Pericardium fibroblast (primary cell): ENCODE measurements at places on chromosomes 5 and 9. TPM values are rescaled to one million over a fixed set of nuclear protein-coding genes. Genes with fewer than 3 reads are reported as not detected.

ADRA1B gene
- 10.6 and 21.7 TPM in 2 replicates for total RNA-seq

COL5A1 gene
- total RNA-seq, result 1,154 and 1,387 TPM in 2 replicates

INSL4 gene
- not detected in 2 replicates for total RNA-seq

HAPLN1 gene
- total RNA-seq, result 0.17 and 7.4 TPM in 2 replicates

ARSI gene
- total RNA-seq, result 3.3 and 7.2 TPM in 2 replicates

STXBP1 gene
- total RNA-seq, result 20.5 and 31.7 TPM in 2 replicates

SVEP1 gene
- total RNA-seq, result 139 and 162 TPM in 2 replicates

LCN1 gene
- total RNA-seq, result 0.58 TPM in 1 of 2 replicates, not detected in the other

SOX30 gene
- 0.77 TPM in 1 of 2 replicates, not detected in the other for total RNA-seq

PCDHGA7 gene
- 4.4 and 5.1 TPM in 2 replicates for total RNA-seq

NR5A1 gene
- not detected in 2 replicates for total RNA-seq

GRIA1 gene
- total RNA-seq, result 0.68 TPM in 1 of 2 replicates, not detected in the other

C5orf52 gene
- total RNA-seq, result not detected in 2 replicates

FOCAD gene
- 17.7 and 18.3 TPM in 2 replicates for total RNA-seq

SEMA6A gene
- 1.4 and 2.9 TPM in 2 replicates for total RNA-seq

SAP30L gene
- 13.0 and 21.2 TPM in 2 replicates for total RNA-seq

ENTREP1 gene
- total RNA-seq, result under 0.01 TPM in 1 of 2 replicates, not detected in the other

IL3 gene
- total RNA-seq, result not detected in 2 replicates

CCL27 gene
- 0.12 TPM in 1 of 2 replicates, not detected in the other for total RNA-seq

PCDHB8 gene
- not detected in 2 replicates for total RNA-seq

ICE1 gene
- total RNA-seq, result 16.2 and 18.2 TPM in 2 replicates

SECISBP2 gene
- 10.8 and 13.3 TPM in 2 replicates for total RNA-seq

GPX3 gene
- total RNA-seq, result 106 and 133 TPM in 2 replicates

PCDHA4 gene
- total RNA-seq, result 0.23 TPM in 1 of 2 replicates, not detected in the other

SPRY4 gene
- 4.3 and 22.5 TPM in 2 replicates for total RNA-seq

PPP3R2 gene
- not detected in 2 replicates for total RNA-seq

C5orf47 gene
- total RNA-seq, result not detected in 2 replicates

AGGF1 gene
- 15.7 and 16.8 TPM in 2 replicates for total RNA-seq

ACTBL2 gene
- total RNA-seq, result 0.35 TPM in 1 of 2 replicates, not detected in the other

GPR150 gene
- total RNA-seq, result 0.26 and 0.58 TPM in 2 replicates

ADAMTSL1 gene
- 14.8 and 37.4 TPM in 2 replicates for total RNA-seq

PCDHGA11 gene
- 11.7 and 12.9 TPM in 2 replicates for total RNA-seq

CDC20B gene
- not detected in 2 replicates for total RNA-seq

REEP2 gene
- 4.8 and 5.4 TPM in 2 replicates for total RNA-seq

MAN1B1 gene
- total RNA-seq, result 61.3 and 66.3 TPM in 2 replicates

PLPPR1 gene
- total RNA-seq, result not detected in 2 replicates

CCDC112 gene
- total RNA-seq, result 5.2 and 6.3 TPM in 2 replicates

TRIM41 gene
- total RNA-seq, result 13.0 and 15.8 TPM in 2 replicates
